ENCODE measurements at places on chromosomes 12 and 14.

- DNase-seq: no peak
Observed at GRCh38 chr14:77148510-77149231, 7.1 kb upstream of the ZDHHC22 start.

GRCh38 chr14:89540009-89540829 lies 123.2 kb upstream of the FOXN3 start:
- DNase-seq: no peak

DNA sequence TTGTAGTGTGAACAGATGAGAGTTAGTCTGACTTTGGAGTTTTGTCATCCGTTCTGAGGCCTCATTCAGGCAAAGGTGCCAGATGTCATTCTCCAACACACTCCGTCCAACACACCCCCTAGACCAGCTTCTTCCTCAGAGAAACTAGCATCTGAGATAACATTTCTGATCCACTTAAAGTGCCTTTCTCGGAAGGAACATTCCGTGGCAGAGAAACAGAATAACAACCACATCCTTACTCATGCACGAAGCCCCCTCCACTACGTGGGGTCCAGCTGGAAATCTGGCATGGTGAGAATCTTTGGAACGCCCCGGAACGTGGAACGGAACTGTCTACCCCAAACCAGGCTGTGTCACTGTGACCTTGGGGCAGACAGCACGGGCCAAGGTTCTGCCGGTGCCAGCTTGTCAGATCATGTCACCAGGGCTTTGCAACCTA lies 17.0 kb upstream of the BCL7A start:
- DNase-seq: no peak

- no peak for DNase-seq
Observed at GRCh38 chr14:59293935-59294661, 105.6 kb downstream of the DAAM1 start.

DNA sequence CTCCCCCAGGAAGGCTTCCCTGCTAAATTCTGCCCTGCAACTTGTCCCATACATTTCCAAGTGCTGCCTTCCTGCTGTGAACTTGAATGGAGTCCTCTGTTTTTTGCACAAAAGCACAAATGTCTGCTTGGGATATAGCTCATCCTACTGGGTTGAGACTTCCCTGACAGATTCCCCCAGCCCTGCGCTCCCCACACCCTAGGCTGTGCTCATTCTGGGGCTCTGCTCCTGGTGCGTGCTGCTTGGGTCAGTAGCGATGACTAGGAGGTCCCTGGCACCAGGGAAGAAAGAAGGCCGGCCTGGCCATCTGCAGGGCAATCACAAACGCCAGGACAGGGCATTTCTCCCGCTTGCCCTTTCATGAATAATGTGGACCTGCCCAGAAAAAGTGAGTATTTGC lies 29.2 kb upstream of the FKBP4 start:
- no peak for DNase-seq

DNA sequence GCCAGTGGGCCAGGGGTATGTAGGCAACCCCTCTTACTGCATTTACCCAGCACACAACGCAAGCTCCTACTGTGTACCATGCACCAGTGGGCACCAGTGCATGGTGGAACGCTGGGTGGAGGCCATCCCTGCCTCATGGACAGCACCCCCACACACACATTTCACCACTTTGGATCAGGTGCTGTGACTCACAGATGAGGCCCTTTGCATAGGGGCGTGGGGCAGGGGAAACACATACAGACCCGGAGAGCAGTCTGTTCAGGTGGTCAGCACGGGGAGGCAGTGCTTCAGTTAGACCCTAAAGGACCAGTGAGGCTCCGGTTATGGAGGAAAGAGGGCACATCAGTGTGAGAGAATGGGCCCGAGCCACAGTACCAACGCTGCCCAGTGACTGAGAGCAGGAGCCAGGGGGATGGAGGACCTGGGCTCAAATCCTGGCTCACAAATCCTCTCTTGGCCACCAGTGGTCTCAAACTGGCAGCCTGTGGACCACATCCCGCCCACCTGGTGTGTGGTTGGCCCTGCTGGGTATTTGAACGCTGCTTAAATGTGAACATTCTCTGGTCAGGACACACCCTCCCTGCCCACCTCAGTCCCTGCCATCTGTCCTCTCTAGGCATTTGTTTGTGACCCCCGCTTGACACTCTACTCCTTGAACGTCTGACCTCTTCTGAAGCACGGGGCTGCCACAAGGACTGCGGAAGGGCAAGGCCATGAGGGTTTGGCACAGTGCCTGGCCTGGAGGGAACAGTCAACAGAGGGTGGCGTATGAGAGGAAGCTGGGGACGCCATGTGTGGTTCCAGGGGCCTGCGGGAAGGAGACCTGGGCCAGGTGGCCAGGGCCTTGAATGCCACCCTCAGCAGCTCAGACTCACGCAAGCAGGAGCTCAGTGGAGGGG lies 46.7 kb downstream of the FAM222A start:
- DNase-seq: no peak

DNA sequence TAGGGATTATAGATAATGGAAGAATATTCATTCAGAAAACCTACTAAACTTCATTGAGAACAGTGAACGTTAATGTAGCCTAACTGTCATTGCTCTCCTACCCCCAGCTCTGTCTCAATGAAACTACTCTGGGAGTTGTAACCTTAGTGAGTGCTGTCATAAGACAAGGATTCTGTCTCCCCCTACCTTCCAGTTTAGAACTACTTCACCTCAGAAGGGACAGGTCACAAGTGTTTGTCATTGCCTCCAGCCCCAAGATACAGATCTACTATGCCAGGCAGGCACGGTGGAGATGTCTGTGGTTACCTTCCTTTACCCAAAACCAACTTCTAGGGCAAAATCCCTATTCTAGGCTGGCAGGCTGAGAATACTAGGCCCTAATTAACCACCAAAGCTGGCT lies 833.1 kb upstream of the SEL1L start:
- DNase-seq: no peak

DNA sequence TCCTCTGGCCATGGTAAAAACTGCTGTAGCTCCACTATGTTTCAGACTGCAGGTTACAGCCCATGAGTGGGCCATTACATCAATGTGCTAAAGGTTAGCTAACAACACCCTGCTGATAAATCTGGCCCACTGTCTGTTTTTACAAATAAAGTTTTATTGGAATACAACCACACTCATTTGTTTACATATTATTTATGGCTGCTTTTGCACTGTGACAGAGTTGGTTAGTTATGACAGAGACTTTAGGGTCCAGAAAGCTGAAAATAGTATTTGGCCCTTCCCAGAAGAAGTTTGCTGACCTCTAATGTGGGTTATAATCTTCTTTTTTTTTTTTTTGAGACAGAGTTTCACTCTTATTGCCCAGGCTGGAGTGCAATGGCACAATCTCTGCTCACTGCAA lies 134.2 kb upstream of the PWP1 start:
- no peak for DNase-seq

- no peak for DNase-seq
Observed at GRCh38 chr14:53532853-53533252, 379.7 kb upstream of the DDHD1 start.
